CD4-positive, alpha-beta T cell (primary cell): ENCODE measurements at places on chromosomes 4 and X.
A peak's percentile ranks its signal among the peaks of the same experiment; 100 is the strongest.

GRCh38 chrX:48934581-48935300 lies 15.9 kb upstream of the PIM2 start:
- DNase-seq: peak; percentile 46

DNA sequence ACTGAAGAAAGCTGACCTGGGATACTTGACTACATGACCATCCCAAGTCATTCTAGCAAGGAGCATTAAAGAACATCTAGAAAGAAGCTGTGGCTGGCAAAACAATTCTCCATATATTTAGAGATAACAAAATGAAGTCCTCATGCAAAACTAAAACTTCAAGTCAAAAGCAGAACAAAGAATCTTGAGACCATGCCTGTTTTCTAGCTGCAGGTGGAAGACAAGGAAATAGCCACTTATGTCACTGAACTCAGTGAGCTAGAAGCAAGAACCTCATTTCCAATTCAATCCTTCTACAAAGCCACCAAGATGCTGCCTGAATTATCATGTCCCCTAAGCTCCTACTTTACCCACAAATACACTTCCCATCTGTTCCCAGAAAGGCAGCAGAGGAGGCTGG lies 13.8 kb downstream of the USP46 start:
- DNase-seq: no peak

GRCh38 chr4:176795441-176795840 lies 2.7 kb upstream of the VEGFC start:
- DNase-seq: no peak

DNA sequence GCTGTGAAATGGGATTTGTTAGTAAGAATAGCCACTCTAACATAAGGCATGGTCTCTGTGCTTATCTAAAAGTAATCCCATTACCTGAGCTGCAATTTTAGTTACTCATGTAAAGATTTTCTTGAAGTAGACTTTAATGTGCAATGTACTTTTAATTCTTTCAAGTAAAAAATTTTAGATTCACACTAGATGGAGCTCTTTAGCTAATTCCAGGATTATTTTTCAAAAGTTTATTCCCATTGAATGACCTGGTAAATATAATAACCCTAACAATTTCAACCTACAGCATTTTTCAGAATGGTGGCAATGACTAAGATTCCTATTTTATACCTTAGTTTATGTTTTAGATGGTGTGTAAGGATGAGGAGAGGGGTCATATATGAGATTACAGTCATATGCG lies 18.1 kb downstream of the USP38 start:
- no peak for DNase-seq

DNA sequence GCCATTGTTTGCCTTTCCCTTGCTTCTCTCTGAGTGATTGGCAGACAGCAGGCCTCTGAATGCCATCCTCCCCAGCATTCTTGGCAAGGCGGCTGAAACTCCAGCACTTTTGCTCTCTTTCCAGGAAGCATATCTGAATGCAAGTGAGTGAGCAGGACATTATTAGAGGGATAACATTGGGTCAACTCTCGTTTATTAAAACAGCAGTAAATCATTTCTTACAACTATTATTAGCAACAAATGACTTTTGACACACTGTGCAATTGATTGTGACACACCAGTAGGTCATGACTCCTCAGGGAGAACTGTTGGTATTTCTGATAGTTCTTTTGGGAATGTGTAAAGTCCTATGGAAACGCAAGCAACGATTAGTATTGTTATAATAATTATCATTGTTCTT lies 103.8 kb downstream of the EFNB1 start:
- DNase-seq: no peak

DNA sequence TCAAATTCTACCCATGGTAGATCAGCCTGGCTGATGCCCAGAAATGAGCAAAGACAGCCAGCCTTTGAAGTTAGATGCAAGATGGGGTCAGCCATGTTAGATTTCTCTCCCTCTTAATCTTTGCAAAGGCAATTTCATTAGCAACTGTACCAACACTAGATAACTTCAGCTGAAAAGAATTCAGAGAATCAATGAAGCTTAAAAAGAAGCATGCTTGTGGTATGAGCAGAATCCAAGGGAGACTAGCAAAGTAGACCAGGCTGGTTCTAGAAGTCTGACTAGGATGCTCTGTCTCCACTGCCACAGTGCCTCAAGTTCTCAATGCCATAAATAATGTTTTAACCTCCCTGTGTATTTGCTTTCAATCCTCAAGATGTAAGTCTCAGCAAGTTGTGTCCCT lies 247.3 kb downstream of the SLC7A11 start:
- DNase-seq: no peak

GRCh38 chrX:117645639-117646038 lies 471.0 kb downstream of the KLHL13 start:
- DNase-seq: no peak

- no peak for DNase-seq
Measured at GRCh38 chr4:2812612-2813354, 19.9 kb downstream of the SH3BP2 start.

DNA sequence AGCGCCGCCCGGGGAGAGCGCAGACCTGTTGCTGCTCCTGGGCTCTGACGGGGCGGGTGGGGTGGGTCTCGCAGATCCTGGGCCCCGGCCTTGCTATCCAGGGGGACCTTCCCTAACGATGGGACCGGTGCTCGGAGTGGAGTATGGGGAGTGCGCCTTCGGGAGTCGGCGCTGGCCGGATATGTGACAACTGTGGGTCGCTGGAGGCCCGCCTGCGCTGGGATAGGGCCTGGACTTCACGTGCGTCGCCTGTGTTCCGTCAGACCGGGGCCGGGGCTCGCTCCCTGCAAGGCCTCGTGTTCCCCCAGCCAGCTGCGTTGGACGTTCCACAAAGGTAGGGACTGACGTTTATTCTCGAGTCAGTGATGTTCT lies 1.3 kb downstream of the TBL1X start:
- DNase-seq: no peak

DNA sequence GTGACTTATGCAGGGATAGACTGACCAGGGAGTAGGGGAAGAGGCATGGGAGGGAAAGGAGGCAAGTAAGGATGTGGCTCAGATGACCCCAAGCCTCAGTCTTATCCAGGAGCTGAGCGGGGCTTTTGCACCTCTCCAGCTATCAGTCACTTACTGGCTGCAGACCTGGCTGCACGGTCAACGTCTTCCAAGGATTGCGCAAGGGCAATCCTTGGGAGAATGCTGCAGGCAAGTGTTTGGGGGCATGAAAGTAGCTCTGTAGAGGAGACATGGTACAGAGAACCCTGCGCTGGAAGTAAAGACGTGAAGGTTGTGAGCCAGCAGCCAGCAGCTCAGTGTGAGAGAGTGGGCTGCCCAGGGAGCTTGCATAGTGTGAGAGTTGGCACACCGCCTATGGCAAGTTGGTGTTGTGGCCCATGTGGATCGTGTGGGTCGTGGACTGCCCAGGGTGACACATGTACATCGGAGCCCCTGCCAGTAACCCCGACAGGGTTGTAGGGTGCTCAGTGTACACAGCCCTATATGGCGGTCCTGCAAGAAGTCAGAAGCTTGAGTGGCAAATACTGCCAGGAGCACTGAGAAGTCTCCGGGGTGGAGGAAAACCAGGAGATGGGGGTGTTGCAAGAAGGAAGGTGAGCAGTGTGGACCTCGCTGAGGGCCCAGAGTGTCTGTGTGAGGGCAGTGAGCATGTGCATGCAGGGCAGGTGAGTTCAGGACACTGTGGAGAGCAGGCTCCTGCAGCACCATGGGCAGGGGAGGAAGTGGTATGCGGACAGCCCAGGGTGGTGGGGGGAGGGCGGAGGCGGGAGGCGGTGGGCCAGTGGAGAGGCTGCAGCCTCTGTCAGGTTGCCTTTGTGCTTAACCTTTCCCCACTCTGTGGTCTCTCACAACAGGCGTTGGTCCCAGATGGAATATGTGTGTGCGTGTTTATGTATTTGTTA lies 50.9 kb downstream of the KIT start:
- DNase-seq: no peak

GRCh38 chrX:134186362-134187121 lies 50.4 kb upstream of the CCDC160 start:
- peak; percentile 8 for DNase-seq

DNA sequence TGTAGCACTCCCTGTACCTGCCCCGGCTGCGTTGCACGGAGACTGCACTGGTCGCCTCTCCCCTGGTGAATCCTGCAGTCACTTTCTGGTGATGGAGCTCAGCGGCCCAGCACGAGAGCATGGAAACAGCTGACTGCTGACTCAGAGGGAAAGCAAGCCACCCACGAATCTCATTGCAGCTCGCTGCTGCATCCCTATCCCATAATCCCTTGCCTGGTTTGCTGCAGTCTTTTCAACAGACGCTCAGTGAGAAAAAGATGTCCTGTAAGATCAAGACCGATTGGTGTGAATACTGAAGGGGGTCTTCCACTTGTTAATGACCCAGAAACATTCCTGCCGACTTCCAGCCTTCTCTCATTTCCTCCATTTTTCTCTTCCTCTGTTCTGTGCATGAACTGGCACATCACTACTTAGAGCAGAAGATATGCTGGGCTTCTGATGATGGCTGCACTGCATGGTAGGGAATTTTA lies 52.9 kb downstream of the TRIM2 start:
- DNase-seq: no peak

- peak; percentile 23 for DNase-seq
Measured at GRCh38 chrX:110145854-110146253, 142.9 kb downstream of the TMEM164 start.

DNA sequence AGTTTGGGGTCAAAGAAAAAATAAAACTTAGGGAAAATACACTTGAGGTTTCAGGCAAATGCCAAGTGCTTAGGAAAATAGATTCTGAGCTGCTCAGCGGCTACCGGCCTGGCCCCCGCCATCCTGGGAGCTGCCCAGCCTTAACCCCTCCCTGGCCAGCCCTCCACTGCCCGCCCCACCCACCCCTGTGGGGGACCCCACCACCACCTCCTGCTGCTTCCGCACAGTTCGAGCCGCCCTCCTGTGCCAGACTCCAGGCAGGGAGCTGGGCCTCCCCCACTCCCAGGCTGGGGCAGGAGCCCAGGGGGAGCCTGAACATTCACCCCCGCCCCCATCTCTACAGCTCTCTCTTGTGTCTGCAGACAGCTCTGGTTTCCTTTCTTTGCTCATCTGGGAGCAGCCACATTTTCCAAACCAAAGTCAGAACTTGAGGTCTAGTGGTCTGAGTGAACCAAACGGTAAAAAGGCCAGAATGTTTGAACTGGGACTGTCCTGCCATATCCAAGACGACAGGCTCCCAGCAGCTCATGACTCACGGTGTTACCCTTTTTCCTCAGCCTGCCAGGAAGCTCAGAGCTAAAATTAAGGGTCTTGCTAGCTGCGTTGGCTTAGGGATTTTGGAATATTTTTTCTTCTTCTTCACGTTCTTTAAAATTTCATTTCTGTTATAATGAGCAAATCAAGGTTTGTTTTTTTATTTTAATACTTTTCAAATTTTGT lies 4.7 kb upstream of the FGFR3 start:
- DNase-seq: no peak

DNA sequence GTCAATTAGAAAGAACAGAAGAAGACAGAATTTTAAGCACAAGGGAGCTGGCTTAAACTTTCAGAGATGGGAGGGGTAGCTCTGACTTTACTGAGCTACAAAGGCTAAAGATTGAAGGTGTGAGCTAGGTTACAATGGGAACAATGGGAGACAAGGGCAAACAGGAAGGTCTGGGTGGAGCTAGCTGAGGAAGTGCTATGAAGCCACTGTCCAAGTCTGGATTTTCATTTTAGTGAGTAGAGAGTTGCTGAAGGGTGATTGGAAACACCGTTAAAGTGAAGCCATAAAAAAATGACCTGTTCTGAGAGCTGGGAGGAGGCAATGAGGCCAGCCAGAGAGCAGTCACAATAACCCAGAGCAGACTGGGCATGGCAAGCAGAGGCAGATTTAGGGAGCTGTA lies 104.3 kb upstream of the CITED1 start:
- DNase-seq: no peak

DNA sequence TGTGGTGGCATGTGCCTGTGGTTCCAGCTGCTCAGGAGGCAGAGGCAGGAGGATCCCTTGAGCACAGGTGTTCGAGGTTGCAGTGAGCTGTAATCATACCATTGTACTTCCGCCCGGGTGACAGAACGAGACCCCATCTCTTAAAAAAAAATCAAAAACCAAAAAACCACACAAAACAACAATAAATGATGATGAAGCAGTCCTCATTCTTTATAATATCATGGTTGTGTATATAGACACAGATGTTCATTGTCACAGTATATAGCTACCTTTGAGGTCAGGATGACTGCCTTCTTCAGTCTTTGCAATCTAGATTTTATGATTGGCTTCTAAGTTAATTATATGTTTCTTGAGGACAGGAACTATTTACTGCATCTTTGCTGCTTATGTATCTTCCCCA lies 37.0 kb downstream of the ZFX start:
- no peak for DNase-seq

- DNase-seq: no peak
Measured at GRCh38 chr4:165656829-165657490, 216.1 kb upstream of the TLL1 start.

GRCh38 chr4:148162991-148163390 lies 279.2 kb downstream of the NR3C2 start:
- DNase-seq: no peak

GRCh38 chr4:188611143-188611542 lies 471.9 kb downstream of the TRIML1 start:
- no peak for DNase-seq

GRCh38 chrX:112863850-112864249 lies 23.2 kb upstream of the AMOT start:
- DNase-seq: no peak

GRCh38 chrX:8018934-8019333 lies 91.7 kb upstream of the PNPLA4 start:
- no peak for DNase-seq

- no peak for DNase-seq
Measured at GRCh38 chr4:24330573-24330972, 253.8 kb downstream of the DHX15 start.

DNA sequence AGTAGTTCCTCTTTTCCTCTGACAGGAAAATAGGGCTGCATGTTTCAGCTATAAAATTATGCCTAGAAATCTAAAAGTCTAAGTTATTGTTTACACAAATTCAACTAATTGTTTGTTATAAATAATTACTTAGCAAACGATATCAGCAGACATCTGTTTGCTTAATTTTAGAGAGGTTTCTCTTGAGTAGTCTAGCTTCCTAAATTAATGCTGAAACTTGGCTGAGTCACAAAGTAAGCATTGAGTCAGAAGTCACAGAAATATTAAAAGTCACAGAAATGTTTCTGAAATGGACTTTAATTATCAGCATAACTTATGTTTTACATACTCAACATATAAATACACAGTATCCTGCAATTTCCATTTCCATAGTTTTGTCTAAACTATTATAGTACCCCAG lies 1044.0 kb downstream of the CCSER1 start:
- no peak for DNase-seq

GRCh38 chrX:148365233-148365632 lies 135.2 kb upstream of the AFF2 start:
- DNase-seq: no peak
